Bronchial smooth muscle cell (primary cell): ENCODE measurements at places on chromosomes 6 and 20. TPM values are rescaled to one million over a fixed set of nuclear protein-coding genes. Genes with fewer than 3 reads are reported as not detected.

PHF3 gene
- 52.3 and 53.5 TPM in 2 replicates for total RNA-seq

IPCEF1 gene
- 0.09 and 0.47 TPM in 2 replicates for total RNA-seq

MSH5 gene
- total RNA-seq, result 2.7 and 3.6 TPM in 2 replicates

TSHZ2 gene
- under 0.01 and 0.63 TPM in 2 replicates for total RNA-seq

SLC22A2 gene
- total RNA-seq, result not detected in 2 replicates

UNC5CL gene
- under 0.01 and 0.26 TPM in 2 replicates for total RNA-seq

AKAP7 gene
- total RNA-seq, result 3.8 and 8.5 TPM in 2 replicates

ENPP1 gene
- total RNA-seq, result 5.6 and 11.5 TPM in 2 replicates

JPH2 gene
- under 0.01 TPM in 1 of 2 replicates, not detected in the other for total RNA-seq

SUMO4 gene
- total RNA-seq, result 0.52 and 1.6 TPM in 2 replicates

TSBP1 gene
- not detected in 2 replicates for total RNA-seq

POPDC3 gene
- total RNA-seq, result 4.9 and 7.9 TPM in 2 replicates

EYA4 gene
- 13.1 and 37.7 TPM in 2 replicates for total RNA-seq

LST1 gene
- 0.09 and 0.32 TPM in 2 replicates for total RNA-seq

RHAG gene
- under 0.01 TPM in 1 of 2 replicates, not detected in the other for total RNA-seq

RIMS1 gene
- 0.16 and 0.17 TPM in 2 replicates for total RNA-seq

GNRH2 gene
- 0.26 and 0.32 TPM in 2 replicates for total RNA-seq

CASP8AP2 gene
- total RNA-seq, result 9.1 and 10.0 TPM in 2 replicates

ARMC12 gene
- total RNA-seq, result 0.32 and 0.60 TPM in 2 replicates

ID4 gene
- 6.7 and 14.2 TPM in 2 replicates for total RNA-seq

RNF217 gene
- total RNA-seq, result 7.3 and 16.3 TPM in 2 replicates

TRIM15 gene
- total RNA-seq, result not detected in 2 replicates

BCAS1 gene
- under 0.01 and 0.09 TPM in 2 replicates for total RNA-seq

TRIM26 gene
- 16.7 and 26.4 TPM in 2 replicates for total RNA-seq

CLIC5 gene
- total RNA-seq, result not detected in 2 replicates

TMC2 gene
- total RNA-seq, result 0.09 TPM in 1 of 2 replicates, not detected in the other

CST2 gene
- total RNA-seq, result not detected in 2 replicates

MMP24OS gene
- total RNA-seq, result 25.4 and 41.6 TPM in 2 replicates

DLK2 gene
- total RNA-seq, result 0.26 and 0.63 TPM in 2 replicates

TREM2 gene
- 0.09 TPM in 1 of 2 replicates, not detected in the other for total RNA-seq

DNAH8 gene
- total RNA-seq, result under 0.01 TPM in 1 of 2 replicates, not detected in the other

COMMD7 gene
- total RNA-seq, result 9.2 and 22.4 TPM in 2 replicates

PRKN gene
- total RNA-seq, result 3.6 and 4.0 TPM in 2 replicates

KIF6 gene
- 0.16 and 0.52 TPM in 2 replicates for total RNA-seq

OR14J1 gene
- not detected in 2 replicates for total RNA-seq
